ENCODE measurements at places on chromosomes 2 and 18.
A peak's percentile ranks its signal among the peaks of the same experiment; 100 is the strongest.

- DNase-seq, result no peak
These were observed 153.3 kb downstream of the RNF144A start for GRCh38 chr2:7070483-7070882.

GRCh38 chr2:240670402-240670801 lies 12.3 kb downstream of the AQP12B start:
- no peak for DNase-seq

GRCh38 chr2:161228511-161229240 lies 68.4 kb downstream of the TANK start:
- no peak for DNase-seq

GRCh38 chr18:10440884-10441283 lies 13.6 kb upstream of the APCDD1 start:
- no peak for DNase-seq

DNA sequence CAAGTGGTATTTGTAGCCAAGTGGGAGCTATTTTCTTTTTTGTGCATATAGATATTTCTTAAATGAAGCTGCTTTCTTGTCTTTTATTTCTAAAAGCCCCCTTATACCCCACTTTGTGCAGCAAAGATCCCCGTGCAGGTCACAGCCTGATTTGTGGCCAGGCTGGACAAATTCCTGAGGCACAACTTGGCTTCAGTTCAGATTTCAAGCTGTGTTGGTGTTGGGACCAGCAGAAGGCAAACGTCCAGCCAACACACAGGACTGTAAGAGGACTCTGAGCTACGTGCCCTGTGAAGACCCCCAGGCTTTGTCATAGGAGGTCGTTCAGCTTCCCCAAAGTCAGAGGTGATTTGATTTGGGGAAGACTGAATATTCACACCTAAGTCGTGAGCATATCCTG lies 21.9 kb downstream of the FOSL2 start:
- no peak for DNase-seq

DNA sequence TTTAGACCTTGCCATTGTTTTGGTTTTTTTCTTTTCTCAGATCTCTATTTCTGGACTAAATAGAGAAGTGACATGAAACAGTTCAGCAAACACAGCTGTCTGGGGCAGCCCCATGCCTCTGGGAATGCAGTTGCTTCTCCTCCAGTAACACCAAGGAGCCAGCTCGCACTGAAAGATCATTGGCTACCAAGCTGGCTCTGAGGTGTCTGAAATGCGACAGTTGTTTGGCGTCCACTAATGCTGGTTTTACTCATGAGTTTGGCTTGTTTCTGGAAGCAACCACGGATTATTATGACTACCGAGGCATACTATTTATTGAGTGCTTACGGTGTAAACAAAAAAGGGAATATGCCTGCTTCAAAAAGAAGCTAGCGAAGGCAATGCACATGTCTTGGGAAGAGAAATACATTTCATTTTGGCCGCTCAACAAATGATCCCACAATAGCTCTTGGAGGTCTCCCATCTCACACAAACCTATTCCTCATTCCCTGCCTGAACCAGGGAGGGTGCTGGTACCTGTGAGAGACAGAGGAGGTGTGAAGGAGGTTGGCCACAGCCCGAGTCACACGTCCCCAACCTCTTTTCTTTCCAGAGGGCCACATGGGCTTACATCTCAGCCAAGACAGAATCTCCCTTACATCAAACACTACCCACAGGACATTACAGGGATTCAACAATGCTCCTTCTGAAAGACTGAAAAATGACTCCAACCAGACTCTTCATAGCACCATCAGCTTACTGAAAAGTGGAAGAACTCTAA lies 37.5 kb upstream of the NEB start:
- DNase-seq, result peak; percentile 80

DNA sequence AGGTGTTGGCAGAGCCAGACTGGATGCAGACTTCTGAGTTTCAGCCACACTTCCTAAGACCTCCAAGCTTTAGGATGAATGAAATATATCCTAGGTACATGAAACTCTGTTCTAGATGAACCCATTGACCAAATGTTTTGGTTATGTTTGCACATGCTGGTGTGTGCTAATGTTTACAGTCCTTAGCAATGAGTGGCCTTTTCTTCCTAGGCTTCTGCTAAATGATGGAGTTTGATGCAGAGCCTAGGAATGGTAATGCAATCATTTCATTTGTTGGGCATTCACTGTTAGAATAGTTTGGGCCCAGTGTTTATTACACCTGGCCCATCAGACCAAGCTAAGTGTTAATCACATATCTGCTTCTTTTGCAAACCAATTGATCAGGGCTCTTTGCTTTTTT lies 464.7 kb downstream of the MEIS1 start:
- no peak for DNase-seq

- no peak for DNase-seq
These were observed 57.0 kb downstream of the CEP192 start for GRCh38 chr18:13048061-13048595.

All from CD4-positive, alpha-beta T cell treated with Interferon gamma for 1 hour (primary cell).